ENCODE measurements at places on chromosomes 2 and 18.

DNA sequence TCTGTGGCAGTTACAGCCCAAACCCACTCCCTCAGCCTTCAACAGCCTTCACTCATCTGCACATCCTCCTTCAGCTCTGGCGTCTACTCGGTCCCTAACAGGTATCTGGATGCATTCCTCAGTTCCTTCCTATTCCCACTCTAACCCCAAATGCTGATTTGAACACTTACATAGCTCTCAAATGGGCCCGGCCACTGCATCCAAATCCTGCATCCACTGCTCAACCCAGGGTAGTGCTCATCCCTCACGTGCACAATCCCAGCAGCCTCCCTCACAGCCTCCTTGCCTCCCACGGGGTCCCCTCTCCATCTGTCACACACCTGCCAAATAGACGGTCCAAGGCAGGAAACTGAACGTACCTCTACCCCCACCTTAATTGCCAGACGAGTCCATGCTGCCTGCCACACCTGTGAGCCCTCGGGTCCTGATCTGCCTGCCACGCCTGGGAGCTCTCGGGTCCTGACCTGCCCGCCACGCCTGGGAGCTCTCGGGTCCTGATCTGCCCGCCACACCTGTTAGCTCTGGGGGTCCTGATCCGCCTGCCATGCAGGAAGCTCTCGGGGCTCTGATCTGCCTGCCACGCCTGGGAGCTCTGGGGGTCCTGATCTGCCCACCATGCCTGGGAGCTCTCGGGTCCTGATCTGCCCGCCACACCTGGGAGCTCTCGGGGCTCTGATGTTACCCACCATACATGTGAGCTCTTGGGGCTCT, 9.9 kb downstream of the OR6B3 start:
- no peak for DNase-seq

DNA sequence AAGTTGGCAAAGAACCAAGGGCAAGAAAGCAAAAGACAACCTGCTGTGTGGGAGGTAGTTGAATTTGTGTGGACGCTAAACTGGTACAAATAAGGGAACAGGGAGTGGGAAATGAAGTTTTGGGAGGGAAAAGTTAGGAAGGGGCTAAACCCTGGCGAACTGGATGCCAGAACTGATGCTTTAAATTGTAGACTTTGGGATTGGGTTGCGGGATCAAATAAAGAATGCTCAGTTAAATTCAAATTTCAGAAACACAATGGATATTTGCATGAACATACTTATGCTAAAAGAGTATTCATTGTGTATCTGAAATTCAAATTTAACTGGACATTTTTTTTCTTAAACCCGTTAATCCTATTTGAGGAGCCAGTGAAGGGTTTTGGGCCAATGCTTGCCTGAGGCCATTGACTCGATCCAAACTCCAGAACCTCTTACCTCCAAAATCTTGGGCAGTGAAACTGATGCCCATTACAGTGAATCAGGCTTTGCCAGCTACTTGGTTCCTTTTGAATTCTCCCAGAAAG, 44.2 kb upstream of the YWHAQ start:
- DNase-seq, result no peak

DNA sequence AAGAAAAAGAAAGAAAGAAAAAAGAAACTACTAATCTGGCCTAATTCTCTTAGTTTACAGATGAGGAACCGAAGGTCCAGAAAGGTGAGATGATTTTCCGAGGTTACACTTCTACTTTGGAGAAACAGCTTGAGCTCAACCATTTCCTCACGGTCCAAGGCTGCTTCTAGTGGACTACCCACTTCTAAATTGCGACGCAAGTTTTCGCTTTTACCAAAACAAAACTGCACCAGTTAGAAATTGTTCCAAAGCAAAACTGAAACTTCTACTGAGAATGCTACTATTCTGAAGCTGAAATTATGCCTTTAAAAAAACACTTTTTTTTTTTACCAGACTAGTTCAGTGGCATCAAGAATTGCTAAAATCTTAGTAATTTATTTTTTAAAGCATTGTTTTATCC, 101.6 kb downstream of the INO80D start:
- DNase-seq, result no peak

DNA sequence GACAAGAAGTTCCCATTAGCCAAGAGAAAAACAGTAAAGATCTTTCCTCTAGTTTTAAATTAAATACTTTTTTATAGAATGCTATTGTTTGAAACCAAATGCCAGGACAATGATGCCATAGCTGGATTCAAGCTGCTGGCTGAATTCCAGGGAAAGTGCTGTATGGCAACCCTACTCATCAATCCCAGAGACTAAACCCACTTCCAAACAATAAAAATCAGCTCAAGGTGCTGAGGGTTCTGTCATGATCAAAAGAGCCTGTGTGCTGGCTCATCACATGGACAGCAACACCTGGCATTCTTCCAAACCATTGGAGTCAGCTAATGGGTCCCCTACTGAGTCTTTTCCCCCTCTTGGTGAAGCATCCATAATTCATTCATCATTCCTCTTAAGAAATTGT, 53.7 kb upstream of the PARD3B start:
- no peak for DNase-seq

DNA sequence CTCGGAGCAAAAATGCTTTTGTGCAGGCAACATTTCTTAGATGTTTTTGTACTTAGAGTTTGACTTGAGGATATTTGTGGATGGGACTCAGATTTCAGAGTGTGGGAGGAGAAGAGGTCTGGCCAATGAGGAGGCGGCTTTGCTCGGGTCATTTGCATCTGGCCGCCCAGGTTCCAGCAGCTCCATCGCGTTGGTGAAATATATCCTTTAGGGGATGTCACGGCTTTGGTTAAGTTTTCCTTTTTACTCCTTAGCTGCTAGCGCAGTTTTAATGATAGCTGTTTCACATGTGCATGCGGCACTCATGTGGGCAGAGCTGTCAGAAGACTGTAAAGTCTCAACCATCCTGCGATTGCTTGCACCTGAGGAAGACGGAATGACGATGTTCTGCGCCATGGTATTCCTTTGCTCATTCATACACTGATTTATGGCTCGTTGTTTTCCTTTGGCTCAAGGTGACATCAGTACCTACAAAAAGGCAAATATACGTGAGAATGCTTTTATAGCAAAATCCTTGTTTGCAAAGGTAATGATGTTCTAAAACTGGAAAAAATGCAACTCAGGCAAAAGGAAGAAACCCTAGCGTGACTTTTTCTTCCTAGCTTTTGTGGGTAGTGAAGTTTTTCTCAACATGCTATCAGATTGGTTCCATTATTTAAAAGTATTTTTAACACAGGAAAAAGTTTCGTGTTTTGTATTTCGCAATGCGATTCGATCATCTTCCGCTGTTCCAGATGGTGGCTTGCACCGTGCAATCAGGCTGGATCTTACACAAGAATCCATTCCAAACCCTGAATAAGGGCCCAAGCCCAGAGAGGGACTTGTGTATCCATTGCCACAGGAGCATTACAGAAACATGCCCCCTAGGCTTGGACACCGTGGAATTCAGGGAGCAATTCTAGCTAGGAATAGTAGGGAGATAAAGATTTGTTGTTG, 70.5 kb upstream of the ZNF516 start:
- no peak for DNase-seq

DNA sequence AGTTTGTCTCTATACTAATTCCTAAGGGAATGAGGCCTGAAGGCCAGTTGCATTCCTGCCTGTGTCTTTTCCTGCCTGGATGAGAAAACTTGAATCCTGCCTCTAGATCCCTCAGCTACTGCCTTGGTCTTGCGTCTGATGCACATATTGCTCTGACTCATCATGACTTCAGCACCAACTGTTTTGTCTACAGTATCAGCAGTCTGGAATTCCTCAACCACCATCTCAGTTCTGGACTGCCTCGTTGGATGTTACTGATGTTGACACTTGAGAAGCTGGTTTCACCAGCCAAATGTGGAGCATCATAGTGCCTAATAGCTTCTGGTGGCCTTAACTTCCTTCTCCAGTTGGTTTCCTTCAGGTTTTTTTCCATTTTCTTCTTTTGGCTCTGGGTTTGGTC, 211.0 kb downstream of the CTNNA2 start:
- DNase-seq, result no peak

DNA sequence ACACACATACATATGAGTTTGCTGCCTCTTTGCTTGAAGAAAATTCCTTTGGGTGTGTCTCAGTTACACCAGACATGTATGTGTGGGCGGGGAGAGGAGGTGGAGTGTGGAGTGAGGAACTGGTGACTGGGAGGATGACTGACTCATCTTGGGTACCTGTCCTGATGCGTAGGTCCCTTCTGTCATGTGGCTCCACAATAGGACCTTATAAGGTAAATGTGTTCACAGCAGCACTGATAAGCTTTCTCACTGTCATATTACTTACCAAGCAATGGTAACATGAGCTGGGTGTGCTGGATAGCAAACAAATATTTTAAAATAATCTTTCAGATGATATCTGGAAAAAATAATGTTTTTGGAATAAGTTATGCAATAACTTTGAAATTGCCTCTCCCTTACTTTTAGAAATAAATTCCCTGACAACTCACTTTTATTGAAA, 45.1 kb downstream of the SLC9A2 start:
- no peak for DNase-seq

DNA sequence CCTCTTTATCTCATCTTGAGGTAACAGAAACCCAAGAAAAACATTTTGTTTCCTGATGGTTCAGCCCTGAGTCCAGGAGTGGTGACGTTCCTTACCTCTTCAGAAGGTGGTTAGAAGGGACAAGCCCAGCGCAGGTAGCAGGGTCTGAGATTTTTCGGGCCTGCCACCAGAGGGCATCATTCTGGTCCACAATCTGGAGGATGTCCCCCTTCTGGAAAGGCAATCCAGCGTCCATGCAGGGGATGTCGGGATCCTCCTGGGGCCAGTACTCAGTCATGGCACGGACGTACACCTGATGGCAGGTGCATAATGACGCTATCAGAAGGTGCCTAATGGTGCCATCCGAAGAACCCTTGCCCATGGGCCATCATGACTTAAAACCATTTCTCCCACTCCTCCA, 17.7 kb downstream of the MPP4 start:
- no peak for DNase-seq

Data from NCI-H1092 (cell line).